ENCODE measurements at places on chromosomes 11 and 22.

DNA sequence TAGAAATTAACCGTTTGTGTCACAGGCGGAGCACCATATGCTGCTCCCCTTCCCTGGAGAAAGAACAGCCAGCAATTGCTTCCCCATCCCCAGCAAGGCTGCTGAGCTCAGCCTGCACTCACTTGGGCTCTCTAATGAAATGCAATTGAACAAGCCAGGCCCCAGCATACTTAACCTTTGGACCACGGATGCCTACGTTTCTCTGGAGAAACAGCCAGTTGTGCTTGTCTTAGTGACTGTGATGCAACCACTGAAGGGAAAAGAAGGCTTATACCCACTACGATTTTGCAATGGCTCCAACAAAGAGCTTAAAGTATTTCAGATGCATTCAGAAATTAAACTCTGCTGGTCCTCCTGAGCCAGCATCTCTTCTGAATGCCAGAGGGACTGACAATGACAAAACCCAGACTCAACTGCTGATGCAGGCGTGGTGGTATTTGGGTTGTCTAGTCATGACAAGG is 51.3 kb upstream of the SESN3 start:
- DNase-seq, result no peak

DNA sequence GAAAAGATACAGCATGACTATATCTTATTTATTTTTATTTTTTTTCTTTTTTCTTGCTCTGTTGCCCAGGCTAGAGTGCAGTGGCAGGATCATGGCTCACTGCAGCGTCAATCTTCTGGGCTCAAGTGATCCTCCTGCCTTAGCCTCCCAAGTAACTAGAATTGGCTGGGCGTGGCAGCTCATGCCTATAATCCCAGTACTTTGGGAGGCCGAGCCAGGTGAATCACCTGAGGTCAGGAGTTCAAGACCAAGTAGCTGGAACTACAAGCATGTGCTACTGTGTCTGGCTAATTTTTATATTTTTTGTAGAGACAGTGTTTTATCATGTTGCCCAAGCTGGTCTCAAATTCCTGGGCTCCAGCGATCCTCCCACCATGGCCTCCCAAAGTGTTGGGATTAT is 28.3 kb upstream of the CCDC134 start:
- no peak for DNase-seq

GRCh38 chr22:32764330-32765131 is 37.0 kb upstream of the TIMP3 start:
- DNase-seq, result peak; percentile 84

DNA sequence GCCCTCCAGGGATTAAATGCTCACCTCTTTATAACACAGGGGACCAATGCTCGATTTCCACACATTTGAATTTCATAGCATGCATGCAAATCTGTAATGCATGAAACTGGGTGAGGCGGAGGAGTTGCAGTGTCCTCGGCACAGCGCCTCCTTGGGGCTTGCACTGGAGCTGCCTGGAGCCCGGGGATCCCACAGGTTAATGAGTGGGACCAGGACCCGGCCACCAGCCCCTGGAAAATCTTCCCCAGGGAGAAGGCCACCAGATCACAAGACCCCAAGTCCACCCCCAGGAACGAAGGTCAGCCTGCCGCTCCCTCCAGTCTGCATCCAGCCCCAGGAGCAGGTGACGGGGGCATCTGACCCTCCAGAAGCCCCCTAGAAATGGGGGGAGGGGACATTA is 119.1 kb downstream of the MN1 start:
- no peak for DNase-seq

DNA sequence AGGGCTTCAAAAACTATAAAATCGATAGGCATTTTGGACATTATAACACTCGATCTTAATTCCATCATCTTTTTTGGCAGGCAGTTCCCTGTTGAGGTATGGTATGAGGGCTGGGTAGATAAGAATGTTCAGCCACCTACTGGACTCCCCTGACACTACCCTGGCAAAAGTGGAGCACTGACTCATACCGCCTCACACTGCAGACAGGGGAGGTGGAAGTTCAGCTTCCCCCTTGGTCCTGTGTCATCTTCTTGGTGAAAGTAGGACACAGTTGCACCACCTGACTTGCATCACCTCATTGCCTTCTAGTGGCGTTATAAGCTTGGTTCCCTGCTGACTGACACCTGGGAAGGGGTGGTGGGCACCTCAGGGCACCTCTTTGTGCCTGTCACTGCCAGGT is 30.4 kb downstream of the PAAF1 start:
- peak; percentile 42 for DNase-seq

DNA sequence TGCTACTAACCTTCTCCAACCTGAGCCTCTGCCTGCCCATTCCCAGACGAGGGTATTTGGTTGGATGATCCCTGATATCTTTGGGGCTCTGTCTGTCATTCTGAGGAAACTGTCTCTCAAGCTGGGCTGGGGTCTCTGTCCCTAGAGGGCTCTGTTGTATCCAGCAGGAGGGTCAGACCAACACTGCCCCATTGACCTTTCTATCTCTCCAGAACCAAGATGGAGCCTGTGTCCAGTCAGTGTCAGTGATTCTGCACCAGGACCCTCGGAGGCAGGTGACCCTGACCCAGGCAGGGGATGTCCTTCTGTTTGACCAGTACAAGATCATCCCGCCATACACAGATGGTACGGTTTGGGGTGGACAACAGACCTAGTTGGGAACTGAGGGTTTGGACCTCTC is 21.9 kb downstream of the OTOG start:
- no peak for DNase-seq

DNA sequence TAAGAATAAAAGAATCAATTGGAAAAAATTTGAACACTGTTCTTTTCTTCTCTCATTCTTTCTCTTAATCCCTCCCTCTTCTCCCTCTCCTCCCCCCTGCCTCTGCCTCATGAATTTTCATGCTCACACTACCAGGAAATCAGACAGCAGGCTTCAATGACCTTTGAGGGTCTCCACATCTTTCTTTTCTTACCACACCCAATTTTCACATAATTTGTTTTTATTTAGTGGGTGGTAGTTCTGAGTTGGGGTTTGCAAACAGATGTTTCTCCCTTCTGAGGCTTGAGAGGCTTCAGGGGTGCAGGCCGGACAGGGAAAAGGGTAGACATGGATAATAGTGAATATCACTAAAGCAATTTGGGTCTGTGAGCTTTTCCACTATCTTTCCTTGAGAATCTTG is 95.5 kb downstream of the SPATA19 start:
- DNase-seq, result no peak

GRCh38 chr11:96456111-96456510 is 66.3 kb downstream of the JRKL start:
- no peak for DNase-seq

GRCh38 chr11:57386178-57386940 is 4.1 kb downstream of the PRG2 start:
- no peak for DNase-seq

GRCh38 chr22:44850946-44851345 is 98.6 kb downstream of the ARHGAP8 start:
- DNase-seq, result no peak

- DNase-seq, result no peak
Observed at GRCh38 chr11:123678246-123678645, 23.8 kb upstream of the SCN3B start.

GRCh38 chr22:31956360-31956759 is 12.0 kb downstream of the YWHAH start:
- DNase-seq, result no peak

- peak; percentile 14 for DNase-seq
Observed at GRCh38 chr11:116275635-116276034, 497.2 kb downstream of the BUD13 start.

DNA sequence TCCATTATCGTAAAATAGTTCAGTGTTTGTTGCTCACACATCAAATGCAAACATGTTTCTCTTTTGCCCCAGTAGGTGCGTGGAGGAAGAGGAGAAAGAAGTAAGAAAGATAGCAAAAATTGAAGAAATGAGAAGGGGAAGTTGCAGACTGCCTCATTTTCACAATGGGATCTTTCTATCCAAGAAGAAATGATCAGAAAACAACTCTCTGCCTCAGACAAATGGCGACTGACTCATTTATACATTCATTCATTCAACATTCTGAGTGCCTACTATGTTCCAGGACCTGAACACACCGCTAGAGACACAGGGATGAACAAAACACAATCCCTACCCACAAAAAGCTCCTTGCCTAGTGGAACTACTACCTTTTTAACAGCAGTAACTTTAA is 367 bp downstream of the HPS5 start:
- DNase-seq, result no peak

DNA sequence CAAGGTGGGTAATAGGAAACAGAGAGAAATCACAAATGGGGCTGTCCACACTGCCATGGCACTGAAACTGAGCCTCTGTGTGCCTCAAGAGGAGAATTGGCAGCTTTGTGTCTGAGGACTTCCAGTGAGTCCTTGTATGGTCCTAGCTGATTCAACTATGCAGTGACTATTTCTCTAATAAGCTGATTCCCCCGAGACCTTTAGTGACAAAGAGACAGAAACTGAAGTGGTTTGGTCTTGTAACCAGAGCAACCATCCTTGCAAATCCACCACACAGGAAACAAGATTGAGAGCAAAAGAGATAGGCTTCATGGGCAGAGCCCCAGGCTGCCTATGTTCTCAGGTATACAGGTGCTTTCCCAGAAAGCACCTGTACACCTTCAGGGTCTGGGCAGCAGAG is 1038.5 kb downstream of the NTM start:
- DNase-seq, result no peak

DNA sequence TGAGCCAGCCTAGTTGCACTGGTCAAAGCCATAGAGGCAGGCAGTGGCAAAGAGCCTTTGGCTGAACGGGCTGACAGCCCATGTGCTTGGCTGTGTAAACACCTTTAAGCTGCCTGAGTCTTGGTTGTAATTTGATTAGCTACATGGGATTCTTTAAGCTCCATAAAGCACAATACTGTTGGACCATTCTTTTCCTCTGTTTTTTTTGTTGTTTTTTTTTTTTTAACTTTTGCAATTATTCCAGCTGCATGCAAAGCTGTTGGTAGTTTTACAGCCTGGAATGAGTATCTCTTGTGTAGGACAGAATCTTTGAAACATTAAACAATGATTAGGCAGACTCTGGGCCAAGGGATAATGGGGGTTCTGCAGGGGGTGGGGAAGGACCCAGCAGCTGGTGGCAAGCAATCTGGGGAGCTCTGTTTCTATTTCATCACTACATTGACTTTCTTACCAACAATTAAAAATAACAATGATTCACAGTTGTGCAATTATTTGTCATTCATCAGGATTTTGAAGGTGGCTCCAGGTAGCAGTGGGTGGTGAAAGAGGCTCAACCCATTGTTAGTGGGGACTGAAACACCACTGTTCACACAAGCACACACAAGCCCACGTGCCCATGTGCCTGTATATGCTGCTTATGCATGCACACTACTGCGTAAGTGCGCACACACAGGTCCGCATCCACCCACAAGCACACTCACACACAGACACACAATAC is 69.5 kb upstream of the CSNK2A3 start:
- no peak for DNase-seq

DNA sequence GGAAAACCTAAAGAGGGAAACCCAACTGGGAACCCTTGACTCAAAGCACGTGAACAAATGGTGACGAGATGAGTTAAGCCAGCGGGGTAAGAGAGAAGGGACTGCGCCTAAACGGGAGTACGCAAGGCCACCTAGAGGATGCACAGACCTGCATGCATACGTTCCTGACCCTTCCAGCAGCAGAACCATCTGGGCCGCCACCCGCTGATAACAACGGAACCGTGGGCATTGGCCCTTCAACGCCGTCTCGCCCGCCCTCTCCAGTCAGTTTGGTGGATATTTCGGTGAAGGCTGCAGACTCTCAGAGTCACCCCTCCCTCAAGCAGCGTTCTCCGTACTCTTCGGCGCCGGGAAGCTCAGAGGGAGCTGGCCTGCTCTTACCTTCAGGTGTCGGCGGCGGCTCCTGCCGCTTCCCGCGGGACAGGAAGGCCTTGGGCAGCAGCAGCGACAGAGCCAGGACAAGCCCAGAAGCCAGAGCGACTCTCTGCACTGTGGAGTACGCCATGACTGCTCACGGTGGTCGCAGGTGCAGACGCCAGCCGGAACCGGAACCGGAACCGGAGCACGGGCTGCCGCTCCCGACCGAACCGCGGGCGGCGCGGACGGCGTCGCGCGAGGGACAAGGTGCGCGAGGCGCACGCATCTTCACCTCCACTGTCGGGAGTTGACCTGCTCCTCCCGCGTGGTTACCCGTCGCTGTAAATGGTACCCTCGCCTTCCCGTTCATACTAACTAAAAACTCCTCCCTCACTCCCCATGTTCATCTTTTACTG is at the start of gene RIC3:
TSS of gene RIC3 (minus strand) at position 541 of the 773 bp plus-strand sequence. CDS start at position 505, 36 bp downstream.
- DNase-seq, result no peak

GRCh38 chr22:45910928-45911467 is 66.0 kb downstream of the WNT7B start:
- DNase-seq, result no peak

GRCh38 chr11:128391811-128392210 is 195.5 kb downstream of the ETS1 start:
- DNase-seq, result no peak

DNA sequence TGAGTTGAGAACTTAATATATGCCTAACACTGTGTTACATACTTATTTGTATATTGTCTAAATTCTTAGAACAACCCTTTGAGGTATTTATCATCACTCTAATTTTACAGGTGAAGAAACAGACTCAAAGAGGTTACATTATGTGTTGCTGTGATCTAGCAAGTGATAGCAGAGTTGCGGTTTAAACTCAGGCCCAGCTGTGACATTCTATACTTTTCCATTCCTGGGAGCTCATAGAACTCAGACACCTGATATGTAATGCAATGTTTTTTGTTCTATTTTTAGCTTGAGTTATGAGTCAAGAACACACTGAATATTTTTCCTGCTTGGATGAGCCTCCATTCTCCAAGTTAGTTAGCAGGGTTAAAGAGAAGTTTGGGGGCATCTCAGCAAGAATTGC is 449.7 kb upstream of the DDI1 start:
- DNase-seq, result peak; percentile 35
